ENCODE measurements at places on chromosomes 1 and 21.

GRCh38 chr1:7810395-7810794 is 26.3 kb downstream of the PER3 start:
- no peak for DNase-seq

DNA sequence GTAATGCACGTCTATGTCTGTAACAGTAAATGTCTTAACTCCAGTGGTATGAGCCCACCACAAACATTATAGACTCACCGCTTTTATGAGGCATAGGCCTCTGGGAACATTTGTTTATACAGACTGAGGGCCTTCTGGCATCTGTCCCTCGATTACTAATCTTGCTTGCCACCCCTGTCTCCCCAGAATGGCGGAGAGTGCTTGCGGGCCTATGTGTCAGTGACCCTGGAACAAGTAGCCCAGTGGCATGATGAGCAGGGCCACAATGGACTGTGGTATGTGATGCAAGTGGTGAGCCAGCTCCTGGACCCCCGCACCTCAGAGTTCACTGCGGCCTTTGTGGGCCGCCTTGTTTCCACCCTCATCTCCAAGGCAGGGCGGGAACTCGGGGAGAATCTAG is 18.3 kb upstream of the SHISA4 start:
- DNase-seq, result no peak

DNA sequence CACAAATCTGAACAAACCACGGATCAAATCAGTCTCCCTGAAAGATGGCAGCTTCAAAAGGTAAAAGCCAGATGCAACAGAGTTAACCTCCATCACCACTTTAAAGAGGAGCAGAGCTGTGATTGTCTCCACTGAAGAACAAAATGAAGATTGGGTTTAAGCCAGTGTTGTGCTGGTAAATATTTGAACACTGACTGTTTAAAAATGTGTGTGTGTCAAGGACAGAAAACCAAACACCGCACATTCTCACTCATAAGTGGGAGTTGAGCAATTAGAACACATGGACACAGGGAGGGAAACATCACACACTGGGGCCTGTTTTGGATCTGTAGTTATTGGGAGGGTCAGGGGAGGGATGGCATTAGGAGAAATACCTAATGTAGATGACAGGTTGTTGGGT is 83.9 kb downstream of the ST6GALNAC5 start:
- no peak for DNase-seq

GRCh38 chr1:192901500-192901899 is 92.7 kb downstream of the RGS2 start:
- no peak for DNase-seq

DNA sequence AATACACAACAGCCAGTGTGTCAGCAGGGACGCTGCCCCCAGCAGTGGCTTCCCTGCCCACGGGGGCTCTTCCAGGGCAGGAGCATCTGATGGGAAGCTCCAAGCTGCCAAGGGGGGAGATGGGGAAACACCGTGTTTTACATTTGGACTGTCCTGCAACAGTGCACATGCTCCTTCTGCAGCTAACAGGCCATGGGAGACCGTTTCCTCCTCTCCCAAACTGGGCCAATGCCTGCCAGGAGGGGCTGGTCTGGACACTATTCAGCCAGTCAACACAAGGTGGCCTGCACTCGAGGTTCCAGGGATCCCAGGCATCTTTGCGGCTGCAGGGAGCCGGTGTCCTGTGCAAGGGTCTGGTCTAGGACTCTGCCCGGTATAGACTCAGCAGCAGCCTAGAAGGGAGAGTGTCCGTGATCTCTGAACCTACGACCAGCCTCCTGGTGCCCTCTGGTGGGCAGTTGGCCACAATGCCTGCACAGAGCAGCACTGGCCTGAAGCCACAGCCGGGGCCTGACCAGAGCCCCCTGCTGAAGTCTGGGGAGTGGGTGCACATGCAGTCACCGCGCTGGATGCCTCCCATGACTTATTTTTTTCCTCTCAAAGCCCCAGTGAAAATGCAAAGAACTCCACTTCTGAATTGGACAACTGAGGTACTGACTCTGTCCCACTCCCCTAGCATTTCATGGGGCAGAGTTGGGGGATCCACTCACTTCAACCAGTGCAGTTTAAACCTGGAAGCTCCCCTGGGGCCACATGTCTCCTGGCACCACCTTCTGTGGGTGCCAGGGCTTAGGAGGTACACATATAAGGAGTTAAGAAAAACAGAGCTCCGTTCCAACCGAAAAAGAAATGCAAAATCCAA is 33.3 kb downstream of the RCC2 start:
- no peak for DNase-seq

GRCh38 chr1:6510493-6510892 is 19.0 kb upstream of the PLEKHG5 start:
- no peak for DNase-seq

DNA sequence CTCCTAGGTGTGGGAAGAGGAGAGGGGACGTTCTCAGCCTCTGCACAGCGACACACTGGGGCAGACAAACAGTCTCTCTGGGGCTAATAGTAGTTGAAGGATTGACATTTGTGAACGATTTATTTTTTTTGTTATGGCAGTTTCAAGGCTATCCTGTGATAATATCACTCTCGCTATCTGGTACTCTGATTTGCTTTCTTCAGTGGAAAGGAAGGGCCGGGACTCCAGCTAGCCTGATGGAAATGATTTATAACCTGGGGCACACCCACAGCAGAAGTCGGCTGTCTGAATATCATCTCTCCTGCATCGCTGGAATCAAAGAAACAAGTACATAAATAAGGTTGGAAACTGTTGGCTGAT is 122.7 kb downstream of the KCNN3 start:
- no peak for DNase-seq

DNA sequence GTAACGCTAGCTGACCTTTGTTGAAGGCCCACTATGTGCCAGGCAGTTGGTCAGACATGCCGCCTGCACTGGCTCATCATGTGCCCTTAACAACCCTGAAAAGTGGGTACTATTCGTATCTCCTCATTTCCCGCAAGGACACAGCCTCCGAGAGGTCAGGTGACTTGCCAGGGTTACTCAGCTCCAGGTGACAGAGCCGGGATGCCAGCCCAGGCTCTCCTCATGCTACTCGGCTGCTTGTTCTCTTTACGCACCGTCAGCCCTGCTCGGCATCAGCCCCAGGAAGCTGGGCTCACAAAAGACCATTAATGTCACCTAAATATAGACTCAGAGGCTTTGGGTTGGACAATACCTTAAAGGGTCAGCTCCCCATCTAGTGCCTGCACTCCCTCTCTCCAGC is 29.0 kb downstream of the GRHL3 start:
- no peak for DNase-seq

All from T-helper 2 cell (primary cell).